ENCODE measurements at places on chromosomes 6 and 20.

GRCh38 chr6:14123386-14124111 lies 6.0 kb downstream of the CD83 start:
- no peak for DNase-seq

DNA sequence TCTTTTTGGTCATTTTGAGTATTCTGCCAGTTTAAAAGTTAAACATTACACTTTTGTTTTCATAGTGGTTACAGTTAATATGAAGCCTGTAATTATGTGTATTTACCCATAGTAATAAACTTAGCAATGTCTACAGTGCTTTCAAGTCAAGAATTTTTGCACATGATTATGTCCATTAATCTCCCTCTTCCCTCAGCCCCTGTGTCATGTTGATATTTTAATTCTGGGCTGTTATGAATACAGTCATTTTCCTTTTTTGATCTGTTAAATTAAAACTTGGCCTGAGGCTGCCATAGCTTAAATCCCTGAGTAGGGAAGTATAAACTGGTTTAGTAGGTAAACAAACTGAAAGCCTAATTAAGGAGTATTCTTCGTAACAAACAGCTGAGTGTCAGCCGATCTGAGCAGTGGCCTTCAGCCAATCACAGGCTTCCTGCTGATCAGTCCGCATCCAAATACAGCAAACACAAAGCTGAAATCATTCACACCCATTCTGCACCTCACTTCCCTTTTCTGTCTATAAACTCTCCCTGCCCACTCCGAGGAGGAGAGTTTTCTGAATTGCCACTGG lies 9.5 kb upstream of the SFT2D1 start:
- peak; percentile 56 for DNase-seq

DNA sequence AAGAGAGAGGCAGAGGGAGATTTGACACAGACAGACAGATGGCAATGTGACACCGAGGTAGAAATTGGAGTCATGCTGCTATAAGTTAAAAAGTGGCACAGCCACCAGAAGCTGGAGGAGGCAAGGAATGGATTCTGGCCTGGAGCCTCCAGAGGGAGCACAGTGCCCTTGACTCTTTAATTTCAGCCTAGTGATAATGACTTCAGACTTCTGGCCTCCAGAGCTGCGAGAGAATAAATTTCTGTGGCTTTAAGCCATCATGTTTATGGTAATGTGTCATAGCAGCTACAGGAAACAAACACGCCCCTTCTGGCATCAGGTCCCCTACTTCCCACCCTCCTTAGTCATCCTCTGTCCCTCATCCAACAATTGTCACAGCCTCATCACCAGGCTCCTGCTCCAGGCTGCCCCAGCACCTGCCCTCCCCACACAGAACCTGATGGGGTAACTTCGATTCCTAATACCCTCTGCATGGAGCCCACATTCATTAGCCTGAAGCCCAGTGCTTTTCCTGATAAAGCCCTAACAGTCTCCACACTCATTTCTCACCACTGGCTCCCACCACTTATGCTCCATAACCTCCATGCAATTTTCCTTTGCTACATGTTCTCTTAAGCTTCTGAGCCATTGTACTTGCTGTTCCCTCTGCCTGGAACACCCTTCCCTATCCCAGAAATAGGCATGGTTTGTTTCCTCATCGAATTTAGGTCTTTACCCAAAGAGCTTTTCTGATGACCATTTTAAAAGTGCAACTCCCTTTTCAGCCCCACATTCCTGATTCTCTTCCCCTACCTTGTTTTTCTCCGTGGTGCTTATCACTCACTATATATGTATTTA lies 69.7 kb upstream of the TOX2 start:
- DNase-seq, result no peak

DNA sequence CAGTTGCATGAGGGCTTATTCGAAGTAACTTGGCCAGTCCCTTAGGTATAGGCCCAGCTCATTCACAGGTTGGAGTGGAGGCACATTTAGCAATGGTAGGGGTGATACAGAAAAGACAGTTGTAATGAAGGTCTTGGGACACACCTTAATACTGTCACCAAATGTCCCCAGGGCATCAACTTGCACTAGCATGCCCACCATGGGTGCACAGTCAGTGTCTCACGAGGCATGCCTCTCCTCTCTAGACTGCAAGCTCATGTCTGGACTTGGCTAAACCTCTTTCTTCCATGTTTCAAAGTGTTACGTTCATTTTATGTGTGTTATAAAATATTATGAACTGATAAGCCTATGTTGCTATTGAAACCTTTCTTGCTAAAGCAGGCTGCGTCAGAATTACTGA lies 124.0 kb upstream of the ECI2 start:
- DNase-seq, result no peak

DNA sequence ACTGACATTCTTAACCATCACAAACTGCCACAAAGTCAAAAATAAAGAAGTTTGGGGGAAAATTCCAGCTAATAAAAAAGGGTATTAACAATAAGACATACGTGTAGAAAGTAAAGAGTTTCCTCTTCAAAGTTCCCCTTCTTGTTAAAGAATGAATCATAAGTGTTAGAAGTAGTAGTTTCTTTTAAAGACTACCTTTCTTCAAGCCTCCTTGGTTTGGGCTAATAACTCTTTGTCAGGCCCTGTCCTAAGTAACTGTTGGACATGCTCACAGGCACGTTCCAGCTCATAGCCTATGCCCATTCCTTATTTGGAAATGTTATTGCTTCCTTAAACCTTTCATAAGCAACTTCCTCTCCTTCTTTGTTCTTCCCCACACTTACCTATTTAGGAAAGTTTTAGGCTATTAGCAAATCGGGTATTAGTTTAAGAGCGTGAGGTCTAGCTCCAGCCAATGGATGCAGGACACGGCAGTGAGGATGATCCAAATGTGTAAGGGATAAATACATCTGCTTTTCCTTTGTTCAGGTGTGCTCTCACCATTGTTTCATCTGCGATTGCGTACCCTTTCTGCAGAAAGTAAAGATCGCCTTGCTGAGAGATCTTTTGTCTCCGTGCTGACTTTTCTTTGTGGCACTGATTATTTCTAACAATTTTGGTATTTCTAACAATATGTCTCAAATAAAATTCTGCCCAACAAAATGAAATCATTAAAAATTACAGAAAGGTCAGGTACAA lies 64.9 kb downstream of the CHD6 start:
- no peak for DNase-seq

DNA sequence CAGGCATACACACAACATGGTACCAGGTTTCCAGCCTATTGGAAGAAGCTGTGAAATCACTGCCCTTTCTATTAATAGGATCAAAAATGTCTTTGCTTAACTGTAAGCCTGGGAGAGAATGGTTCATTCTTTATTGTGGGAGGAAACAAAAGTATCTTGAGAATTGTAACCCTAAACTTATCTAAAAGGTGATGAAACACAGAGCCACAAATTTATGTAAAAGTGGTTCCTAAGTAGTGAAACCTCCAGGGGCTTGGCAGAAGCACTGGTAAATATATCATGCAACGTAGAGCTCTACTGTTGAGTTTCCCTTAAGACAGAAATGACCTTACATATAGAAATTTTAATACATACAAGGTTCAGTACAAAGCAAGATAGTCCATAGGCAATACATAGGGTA lies 17.2 kb upstream of the NOX3 start:
- DNase-seq, result no peak

DNA sequence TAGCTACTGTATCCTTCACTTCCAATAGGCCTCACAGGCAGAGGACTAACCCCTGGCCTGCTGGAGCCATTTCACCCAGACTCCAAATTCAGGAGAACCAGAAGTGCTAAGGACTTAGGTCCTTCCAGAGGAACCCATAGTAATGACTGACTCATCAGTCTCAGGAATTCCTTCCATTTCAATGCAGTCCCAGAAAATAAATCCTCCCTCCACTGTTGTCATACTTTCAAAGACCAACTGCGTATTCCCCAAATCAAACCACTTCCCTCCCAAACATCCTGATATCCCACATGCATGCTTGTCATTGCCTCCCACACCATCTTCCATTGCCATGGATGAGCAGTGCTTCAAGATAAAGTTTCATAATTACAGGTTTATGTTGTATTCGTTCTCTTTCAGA lies 31.8 kb upstream of the NT5E start:
- DNase-seq, result no peak

DNA sequence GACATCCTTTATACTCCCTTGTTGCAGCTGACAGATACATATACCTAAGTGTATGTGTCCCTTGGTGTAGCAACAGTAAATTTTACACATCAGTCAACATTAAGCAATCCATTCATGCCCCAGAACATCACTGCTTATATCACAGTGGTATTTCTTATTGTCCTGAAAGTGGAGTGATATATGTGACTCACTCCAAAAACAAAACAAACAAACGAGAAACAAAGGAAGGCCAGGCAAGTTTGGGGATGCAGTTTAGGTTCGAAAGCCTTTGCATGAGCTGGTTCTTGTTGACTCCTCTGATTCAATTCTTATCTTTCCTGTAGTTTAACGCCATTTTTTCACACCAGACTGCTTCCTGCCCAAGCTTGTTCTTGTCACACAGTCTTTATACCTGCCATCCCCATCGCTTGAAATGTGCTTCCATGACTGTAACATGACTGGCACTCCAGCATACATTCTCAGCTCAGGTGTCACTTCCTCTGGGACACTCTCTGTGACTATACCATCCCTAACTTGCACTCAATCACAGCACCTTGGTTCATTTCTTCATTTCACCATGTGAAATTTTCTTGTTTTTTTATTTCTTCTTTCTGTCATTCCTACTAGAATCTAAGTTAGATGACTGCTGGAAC lies 125.0 kb upstream of the TSHZ2 start:
- no peak for DNase-seq

- DNase-seq, result no peak
Measured at GRCh38 chr20:25044660-25045342, 13.1 kb downstream of the ACSS1 start.

GRCh38 chr20:35595456-35595855 lies 20.2 kb upstream of the SPAG4 start:
- DNase-seq, result no peak

- no peak for DNase-seq
Measured at GRCh38 chr6:44053760-44054556, 73.3 kb downstream of the MRPL14 start.

DNA sequence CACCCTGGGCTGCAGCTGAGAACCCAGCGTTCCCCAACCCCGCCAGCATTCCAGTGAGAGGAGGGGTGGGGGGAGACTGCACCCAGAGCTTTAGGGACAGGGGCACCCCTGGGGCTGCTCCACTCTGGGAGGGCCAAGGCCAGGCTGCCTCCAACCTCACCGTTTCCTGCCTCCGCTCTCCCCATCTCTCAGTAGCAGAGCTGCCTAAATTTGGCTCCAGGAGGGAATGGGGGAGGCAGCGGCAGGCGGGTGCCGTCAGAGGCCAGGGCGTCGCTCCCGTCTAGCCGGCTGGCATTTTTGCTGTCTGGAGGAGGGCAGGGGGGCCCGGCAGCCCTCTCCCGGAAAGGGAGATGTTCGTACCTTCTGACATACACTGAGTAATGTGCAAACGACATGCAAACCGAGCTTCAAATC lies 46.6 kb downstream of the NOL4L start:
- DNase-seq, result no peak

GRCh38 chr20:44770484-44771171 lies 25.0 kb downstream of the KCNK15 start:
- DNase-seq, result no peak

DNA sequence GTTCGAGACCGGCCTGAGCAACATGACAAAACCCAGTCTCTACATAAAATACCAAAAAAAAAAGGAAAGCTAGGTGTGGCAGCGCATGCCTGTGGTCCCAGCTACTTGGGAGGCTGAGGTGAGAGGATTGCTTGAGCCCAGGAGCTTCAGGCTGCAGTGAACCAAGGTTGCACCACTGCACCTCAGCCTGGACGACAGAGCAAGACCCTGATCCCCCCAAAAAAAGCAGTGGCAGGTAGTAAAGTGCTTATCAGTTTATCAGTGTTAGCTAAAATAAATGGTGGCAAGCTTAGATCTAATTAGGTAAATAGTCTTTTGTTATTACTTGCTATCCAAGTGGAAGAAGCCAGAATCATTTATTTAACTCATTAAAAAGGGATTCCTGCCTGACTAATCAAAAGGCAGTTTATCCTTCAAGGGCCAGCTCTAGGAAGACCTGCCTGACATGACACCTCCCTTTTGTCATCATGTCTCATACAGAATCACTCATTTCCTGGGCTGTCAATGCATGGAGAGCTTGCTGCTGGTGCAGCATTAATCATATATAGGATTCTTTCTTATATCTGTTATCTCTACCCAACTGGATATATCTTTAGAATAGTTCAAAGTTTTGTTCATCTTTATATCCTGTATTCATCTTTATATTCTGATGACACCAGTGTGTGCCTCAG lies 9.6 kb downstream of the DSTN start:
- DNase-seq, result no peak

GRCh38 chr6:99189823-99190721 lies 159.4 kb downstream of the FAXC start:
- no peak for DNase-seq

- no peak for DNase-seq
Measured at GRCh38 chr6:111862314-111862713, 10.9 kb downstream of the FYN start.

- DNase-seq, result no peak
Measured at GRCh38 chr20:53866794-53867740, 203.3 kb downstream of the BCAS1 start.

GRCh38 chr6:83193747-83194566 lies 800 bp downstream of the RWDD2A start:
- DNase-seq, result peak; percentile 26

- peak; percentile 43 for DNase-seq
Measured at GRCh38 chr6:123570813-123571684, 65.7 kb downstream of the TRDN start.

GRCh38 chr6:10633216-10633615 lies 61.2 kb downstream of the C6orf52 start:
- DNase-seq, result no peak

DNA sequence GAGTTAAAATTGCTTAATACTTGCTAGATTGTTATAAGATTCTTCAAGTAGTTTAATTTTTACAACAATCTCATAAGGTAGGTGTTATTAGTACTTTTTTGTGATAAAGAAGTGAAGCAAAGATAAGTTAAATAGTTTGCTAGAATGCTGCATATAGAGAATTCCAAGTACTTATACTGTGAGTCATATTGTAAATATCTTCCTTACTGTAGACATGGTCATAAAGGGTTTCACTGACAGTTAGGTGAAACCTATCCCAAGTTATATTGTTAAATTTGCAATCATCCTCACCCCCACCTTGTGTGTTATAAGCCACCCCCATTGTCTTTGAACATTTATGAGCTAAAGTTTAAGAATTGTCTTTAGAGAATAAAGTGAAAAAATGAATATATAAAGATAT lies 142.0 kb downstream of the FAM83B start:
- no peak for DNase-seq

DNA sequence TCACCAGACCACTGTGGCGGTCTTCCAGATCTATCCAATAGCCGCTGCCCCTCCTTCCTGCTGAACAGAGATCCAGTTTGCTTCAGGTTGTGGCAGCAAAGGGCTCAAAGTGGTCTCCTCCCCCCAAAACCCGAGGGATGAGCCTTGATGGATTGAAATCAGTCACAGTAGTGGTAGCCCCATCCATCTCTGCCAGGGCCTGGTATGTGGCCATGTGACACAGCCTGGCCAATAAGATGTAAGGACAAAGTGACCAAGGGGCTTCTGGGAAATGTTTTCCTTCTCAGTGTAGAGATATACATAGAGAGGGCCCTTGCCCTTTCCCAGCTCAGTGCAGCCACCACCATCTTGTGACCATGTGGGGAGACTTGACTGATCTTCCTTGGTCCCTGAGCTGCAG lies 4.1 kb upstream of the ARMC2 start:
- no peak for DNase-seq

- peak; percentile 6 for DNase-seq
Measured at GRCh38 chr20:2314759-2315439, 19.1 kb downstream of the TGM3 start.

- no peak for DNase-seq
Measured at GRCh38 chr6:37643851-37644672, 53.6 kb downstream of the MDGA1 start.
